ENCODE measurements at places on chromosomes 13 and 19.

DNA sequence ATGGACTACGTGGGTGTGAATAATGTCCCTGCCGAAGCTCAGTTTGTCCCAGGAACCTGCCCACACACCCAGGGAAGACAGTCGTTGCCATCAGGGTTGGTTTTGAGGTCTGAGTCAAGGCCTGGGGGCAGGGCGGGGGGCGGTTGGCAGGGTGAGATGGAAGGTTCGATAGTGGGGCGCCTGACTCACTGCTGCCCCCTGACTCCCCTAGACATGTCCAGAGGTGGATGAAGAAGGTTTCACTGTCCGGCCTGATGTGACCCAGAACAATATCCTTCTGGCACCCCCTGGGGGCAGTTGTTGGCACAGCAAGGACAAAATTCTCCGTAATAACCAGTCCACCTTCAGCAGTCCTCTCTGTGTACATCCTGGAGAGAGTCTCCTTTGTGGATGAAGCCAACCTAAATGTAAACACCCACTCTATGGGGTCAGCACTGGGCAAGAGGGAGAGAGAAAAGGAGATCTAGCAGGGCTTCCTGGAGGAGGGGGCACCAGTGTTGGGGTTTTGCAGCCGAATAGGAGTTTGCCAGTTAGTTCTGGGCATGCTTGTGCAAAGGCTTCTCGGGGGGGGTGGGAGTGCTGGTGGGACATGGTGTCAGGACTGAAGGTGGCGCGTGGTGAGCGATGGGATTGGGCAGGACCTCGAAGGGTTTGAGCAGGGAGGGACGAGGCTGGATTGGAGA, 19.6 kb upstream of the B3GNT3 start:
- DNase-seq = no peak

GRCh38 chr19:4870025-4870700, 2.7 kb upstream of the PLIN3 start:
- DNase-seq = no peak

DNA sequence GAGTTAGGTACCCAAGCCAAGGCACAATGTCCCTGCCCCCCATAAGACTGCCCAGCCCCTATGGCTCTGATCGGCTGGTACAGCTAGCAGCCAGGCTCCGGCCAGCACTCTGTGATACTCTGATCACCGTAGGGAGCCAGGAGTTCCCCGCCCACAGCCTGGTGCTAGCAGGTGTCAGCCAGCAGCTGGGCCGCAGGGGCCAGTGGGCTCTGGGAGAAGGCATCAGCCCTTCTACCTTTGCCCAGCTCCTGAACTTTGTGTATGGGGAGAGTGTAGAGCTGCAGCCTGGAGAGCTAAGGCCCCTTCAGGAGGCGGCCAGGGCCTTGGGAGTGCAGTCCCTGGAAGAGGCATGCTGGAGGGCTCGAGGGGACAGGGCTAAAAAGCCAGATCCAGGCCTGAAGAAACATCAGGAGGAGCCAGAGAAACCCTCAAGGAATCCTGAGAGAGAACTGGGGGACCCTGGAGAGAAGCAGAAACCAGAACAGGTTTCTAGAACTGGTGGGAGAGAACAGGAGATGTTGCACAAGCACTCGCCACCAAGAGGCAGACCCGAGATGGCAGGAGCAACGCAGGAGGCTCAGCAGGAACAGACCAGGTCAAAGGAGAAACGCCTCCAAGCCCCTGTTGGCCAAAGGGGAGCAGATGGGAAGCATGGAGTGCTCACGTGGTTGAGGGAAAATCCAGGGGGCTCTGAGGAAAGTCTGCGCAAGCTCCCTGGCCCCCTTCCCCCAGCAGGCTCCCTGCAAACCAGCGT, 3.0 kb upstream of the KMT2B start:
- DNase-seq = no peak

DNA sequence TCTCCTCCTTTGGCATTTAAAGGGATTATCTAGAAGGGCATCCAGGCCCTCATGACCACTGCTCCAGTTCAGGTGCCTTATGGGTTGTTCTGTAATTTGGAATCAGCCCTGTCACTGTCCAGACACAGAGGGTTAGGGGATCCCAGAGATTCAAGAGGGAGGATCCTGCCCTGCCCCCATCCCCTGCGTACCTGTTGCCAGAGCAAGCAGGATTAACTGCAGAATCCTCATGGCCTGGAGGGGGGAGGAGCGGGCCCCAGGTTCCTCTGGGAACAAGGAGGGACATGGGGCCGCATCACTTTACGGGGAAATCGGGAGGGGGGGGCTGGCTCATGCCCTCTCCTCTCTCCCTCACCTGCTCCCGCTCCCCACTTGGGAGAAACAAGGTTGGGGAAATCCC, 1.0 kb downstream of the KLK11 start:
- DNase-seq = peak; percentile 30

- DNase-seq = no peak
These were observed 6.5 kb downstream of the RNF225 start for GRCh38 chr19:58401840-58402421.

DNA sequence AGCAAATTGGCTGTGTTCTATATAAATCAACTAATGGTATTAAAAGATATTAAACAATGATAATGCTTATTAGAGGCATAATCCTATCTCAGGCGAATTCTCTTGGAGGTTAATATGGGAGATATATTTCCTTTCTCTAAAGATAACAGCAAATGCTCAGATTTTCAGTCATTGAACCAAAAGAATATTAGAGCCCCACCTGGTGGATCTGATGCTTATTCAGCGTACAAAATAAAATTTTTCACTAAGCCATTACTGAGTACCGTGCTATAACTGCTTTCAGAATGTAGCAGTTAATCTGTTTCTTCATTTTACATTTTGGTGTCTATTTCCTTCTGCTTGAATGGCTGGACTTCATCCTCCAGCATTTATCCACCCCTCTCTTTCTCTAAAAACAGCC, 143.3 kb upstream of the IPO5 start:
- no peak for DNase-seq

GRCh38 chr19:56144376-56144775, 3.3 kb downstream of the ZNF444 start:
- DNase-seq = no peak

- DNase-seq = no peak
These were observed at the start of gene SLC5A5 for GRCh38 chr19:17871878-17872250. SLC5A5 (plus strand) TSS chr19:17871945; CDS start chr19:17872320, 375 bp downstream.

- DNase-seq = no peak
These were observed 267.1 kb downstream of the KLF5 start for GRCh38 chr13:73325723-73326558.

GRCh38 chr13:46834657-46835056, 37.7 kb upstream of the ESD start:
- no peak for DNase-seq

DNA sequence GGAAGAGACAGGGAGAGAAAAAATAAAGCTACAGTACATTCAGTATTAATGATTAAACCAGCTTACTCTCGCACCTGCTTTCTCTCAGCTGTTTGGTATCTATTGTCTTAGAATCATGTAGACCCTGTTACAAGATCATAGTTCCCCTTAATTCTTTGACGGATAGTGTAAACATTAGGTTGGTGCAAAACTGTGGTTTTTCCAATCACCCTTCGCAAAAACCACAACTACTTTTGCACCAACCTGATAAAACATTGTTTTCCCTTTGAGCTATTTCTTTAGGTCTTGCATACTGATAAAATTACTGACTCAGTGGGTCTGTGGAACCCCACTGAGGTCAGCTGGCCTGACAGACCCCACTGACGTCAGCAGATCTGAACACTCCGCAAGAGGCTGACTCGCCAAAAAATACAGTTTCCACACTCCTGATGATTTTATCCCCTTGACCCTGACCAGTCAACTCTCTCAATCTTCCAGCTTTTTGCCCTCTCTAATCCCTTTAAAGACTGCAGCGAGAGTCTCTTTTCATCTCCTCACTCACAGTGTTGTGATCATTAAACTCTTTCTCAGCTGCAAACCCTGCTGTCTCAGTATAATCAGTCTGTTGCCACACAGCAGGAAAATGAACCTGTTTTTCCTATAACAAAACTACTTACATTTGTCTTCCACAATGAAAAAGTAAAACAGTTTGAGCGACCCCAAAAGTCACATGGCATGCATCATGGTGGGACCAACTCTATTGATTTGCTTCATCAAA, 123.9 kb downstream of the SLITRK6 start:
- no peak for DNase-seq

DNA sequence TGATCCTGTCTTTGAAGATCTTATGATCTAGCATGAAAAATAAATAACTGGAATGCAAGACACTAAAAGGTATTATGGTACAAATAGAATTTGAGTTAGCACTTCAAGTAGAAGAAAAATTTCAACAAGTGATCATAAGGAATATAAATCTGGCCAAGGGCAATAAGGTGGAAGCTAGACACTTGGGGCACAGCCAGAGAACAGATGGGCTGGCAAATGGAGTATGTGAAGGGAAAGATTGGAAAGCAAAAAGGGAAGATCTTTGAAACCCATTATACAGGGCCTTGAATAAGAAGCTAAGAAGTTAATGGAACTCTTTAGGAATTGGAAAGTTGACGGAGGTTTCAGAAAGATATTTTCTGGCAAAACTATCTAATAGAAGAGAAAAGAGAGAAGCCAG, 61.0 kb downstream of the MZT1 start:
- no peak for DNase-seq

DNA sequence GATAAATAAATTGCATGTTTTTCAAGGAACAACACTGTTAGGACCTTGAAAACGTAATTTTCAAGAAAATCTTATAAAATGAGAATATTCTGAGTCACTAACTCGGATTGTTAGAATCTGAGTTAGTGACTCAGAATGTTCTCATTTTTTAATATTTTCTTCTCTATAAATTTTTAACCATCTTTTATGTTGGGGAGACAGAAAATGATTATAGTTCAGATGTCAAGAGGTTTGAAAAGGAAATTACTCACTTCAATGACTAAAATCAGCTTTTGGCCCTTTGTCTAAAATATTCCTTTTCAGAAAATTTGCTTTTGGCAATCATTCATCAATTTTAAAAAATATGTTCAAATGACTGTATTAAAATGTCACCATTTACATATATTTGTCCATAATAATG, 264.2 kb upstream of the EDNRB start:
- no peak for DNase-seq

DNA sequence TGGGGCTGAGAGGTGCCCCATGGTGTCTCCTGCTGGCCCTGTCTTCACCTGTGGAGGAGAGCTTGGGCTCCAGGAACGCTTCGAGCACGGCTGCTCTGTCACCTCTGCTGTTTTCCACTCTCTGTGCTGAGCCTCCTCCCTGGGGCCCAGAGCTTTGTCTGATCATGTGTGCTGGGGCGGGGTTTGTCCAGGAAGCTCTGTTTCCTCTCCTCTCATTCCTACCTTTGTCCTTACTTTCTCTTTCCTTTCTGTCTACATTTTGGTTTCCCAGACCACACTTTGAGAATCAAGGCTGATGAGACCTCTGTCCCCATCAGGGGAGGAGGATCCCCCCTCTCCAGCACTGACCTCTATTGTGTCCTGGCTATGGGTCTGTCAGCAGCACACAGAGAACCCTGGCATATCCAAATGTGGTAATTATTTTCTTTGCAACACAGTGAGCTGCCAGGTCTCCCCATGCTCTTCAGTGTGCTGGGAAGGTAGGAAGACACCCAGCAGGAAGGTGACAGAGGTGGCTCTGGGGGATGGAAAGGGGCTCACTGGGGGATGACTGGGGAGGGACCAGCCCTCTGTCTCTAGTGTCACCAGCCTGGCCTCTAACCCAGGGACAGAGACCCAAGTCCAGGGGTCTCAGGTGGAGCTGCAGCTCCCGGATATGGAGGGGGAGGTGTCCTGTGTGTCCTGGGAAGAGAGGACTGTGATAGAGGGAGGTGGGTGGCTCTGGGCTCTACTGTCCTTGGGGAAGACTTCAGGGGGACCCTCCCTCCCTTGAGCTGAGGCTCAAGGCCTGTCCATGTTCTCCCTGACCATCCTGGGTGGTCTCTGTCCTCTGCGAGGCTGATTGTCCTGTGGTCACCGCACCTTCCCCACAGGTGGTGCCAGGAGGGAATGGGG, at the start of gene CEACAM1:
Gene CEACAM1, minus strand, starts transcription at position 128 of the 894 bp plus-strand sequence. Its CDS starts 107 bp downstream, at position 21.
- peak; percentile 46 for DNase-seq

DNA sequence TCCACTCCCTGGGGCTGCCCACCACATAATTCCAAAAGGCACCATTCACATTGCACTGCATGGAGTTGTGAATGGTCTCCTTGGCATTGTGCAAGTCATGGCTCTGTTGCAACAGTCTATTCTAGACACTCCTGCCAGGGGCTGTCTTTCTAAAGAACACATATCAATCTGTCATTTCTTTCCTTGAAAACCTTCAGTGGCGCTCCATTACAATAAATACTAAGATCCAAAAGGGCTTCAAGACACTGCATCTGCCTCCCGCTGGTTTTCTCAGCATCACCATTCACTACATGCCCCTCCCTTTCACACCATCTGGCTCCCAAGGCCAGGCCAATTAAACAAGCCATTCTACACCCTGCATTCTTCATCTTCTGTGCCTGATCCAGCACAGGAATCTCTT, 32.2 kb upstream of the TM9SF2 start:
- DNase-seq = no peak

DNA sequence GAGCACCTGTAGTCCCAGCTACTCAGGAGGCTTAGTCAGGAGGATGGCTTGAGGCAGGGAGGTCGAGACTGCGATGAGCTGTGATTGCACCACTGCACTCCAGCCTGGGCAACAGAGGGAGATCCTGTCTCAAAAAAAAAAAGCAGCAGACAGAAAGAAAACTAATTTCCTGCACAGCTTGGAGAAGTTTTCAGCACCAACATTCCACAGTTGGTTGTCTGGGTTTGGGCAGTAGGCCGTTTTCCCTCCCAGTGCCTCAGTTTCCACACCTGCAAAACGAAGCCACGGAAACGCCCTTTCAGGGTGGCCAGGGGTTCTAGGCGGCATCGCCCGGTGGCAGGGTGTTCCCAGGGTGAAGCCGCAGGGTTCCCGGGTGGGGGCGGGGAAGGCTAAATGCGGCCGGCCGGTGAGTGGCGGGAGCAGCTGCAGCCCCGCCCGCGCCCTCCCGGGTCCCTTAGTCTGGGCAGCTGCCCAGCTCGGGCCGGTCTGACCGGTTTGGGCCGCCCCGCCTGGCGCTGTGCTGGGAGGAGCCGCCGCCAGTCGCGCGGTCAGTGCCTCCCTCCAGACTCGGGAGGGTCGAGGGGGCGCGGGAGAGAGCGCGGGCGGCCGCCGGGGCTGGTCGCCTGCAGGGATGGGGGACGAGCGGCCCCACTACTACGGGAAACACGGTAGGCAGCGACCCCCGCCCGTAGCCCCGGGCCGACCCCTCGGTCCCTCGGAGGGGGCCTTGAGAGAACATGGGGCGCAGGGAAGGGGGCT, at the start of gene SLC44A2:
Gene SLC44A2, plus strand, starts transcription at position 551 of the 759 bp plus-strand sequence. Its CDS starts 81 bp downstream, at position 632.
- no peak for DNase-seq

DNA sequence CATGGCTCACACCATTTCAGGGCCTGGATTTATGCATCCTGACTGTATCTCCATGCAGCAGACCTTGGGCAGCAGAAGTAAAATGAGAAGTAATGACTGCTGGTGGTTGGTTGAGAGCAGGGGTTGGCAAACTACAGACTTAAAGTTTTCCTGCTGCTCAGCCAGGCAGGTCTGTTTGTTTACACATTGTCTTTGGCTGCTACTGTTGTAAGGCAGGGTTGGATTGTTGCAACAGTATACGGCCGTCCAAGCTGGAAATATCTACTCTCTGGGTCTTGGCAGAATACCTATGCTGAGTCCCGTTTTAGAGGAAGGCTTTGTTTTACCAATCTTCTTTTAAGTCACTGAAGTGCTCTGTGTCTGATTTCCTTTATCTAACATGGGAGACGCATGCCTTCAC, 13.5 kb downstream of the SNRNP70 start:
- DNase-seq = no peak

- no peak for DNase-seq
These were observed 1.3 kb upstream of the HNRNPL start for GRCh38 chr19:38850976-38851621.
